Effector CD4-positive, alpha-beta T cell (primary cell): ENCODE measurements at places on chromosomes 6 and 20.

DNA sequence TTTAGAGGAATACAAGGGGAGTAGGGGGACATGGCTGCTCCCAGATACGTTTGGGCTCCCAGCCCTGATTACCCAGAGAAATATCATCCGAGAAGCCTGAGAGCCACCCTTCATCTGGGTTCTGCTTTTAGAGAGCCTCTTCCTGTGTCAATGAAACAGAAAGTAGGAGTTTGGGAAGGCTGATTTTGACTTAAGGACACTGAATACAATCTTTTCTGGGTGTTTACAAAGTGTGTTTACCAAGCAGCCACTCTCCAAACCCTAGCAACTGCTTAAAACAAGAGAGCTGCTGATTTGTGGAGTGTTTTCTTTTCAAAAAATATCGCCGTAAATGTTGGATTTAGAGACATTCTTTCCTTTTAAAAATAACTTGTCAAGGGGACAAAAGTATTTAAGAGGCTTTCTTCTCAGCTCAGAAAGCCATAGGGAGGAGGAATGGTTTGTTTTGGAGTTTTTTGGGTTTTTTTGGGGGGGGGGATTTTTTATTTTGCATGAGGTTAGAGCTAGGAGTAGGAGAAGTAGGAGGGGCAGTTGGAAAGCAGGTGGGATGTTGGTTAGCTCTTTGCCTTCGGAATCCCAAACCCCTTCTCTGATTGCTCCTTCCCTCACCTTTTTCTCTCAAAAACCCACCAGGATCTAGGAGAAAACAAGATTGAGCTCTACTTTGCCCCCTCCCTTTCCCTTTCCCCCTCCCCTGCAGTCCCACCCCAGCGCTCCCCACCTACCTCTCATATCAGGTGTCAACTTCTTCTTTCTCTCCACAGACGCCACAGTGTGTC lies 12.4 kb downstream of the MAFB start:
- no peak for DNase-seq

GRCh38 chr6:4441981-4442434 lies 306.6 kb upstream of the ECI2 start:
- DNase-seq: no peak

- DNase-seq: no peak
Measured at GRCh38 chr6:11908436-11909105, 103.5 kb upstream of the HIVEP1 start.

GRCh38 chr6:3419624-3420272 lies 37.1 kb downstream of the SLC22A23 start:
- no peak for DNase-seq

DNA sequence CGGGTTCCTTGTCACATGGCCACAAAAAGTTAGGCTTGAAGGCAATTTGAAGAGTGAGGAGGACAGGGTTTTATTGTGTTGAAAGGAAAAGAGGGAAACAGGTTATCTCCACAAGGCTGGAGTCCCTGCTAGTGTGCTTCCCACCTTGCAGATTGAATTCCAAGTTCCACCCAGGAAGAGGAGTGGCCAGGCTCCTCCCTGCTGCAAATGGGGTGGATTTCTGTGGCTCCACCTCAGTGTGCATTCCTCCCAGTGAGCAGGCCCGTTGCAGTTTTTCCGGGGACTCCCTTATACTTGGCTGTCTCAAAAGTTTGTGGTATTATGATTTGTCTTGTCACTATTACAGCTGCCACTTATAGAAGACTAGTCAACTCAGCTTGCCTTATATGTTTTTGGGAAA lies 281.8 kb upstream of the PLCB4 start:
- no peak for DNase-seq

DNA sequence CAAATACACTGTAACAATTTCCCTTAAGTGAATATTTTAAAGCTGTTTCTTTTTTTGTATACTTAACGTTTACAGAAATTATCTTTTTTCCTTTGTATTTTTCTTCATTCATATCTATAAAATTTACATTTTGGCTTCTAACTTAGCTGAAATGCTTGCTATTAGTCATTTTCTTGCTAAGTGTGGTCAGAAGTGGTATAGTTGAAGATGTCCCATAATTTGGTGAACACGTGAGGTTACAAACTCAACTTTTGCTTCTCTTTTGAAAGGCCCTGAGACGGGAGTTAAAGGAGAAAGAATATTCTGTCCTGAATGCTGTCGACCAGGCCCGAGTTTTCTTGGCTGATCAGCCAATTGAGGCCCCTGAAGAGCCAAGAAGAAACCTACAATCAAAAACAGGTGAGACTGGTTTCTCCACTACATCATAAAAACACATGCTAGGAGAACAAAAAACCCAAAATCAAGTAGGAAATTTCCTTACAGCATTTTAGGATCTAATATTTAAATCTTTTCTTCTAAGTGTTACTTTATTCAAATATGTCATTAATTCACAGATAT lies 445.0 kb downstream of the UTRN start:
- DNase-seq: no peak

DNA sequence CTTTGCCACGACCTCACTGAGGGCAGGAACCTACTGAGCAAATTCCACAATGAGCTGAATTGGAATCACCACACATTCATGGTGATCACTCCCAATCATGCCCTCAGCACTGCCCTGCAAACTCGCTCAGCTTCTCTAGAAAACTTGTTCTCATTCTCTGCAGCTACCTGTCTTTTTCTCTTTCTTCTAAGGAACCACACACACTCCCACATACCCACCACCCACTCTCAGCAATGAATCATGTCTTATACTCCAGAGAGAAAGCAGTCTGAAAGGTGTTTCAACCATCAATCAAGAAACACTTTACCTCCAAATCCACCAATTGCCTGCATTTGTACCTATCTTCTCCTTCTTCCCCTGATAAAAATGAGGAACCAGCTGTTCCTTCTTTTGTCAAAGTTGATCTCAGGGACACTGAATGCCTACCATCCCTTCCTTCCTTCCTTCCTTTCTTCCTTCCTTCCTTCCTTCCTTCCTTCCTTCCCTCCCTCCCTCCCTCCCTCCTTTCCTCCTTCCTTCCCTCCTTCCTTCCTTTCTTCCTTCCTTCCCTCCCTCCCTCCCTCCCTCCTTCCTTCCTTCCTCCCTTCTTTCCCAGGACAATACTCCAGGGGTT lies 84.6 kb upstream of the SGK1 start:
- DNase-seq: no peak

- no peak for DNase-seq
Measured at GRCh38 chr20:45752746-45753145, 30.6 kb downstream of the SPINT4 start.

DNA sequence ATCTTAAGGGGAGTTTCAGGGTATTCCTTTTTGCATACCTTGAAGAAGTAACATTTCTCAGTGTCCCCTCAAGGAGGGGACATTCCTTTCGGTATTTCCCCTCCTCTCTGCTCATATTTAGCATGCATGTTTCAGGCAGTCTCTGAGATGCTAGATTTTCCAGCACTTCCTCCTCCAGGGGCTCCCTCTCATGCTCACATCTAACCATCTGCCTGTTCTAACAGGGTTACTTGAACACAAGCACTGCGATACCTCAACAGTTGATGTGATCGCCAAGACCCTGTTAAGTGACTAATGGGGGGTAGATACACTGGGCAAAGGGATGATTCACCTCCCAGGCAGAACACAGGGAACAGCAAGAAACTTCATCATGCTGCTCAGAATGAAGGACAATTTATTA lies 12.9 kb upstream of the MCM3 start:
- no peak for DNase-seq

GRCh38 chr6:45959534-45960145 lies 56.0 kb downstream of the CLIC5 start:
- DNase-seq: no peak

DNA sequence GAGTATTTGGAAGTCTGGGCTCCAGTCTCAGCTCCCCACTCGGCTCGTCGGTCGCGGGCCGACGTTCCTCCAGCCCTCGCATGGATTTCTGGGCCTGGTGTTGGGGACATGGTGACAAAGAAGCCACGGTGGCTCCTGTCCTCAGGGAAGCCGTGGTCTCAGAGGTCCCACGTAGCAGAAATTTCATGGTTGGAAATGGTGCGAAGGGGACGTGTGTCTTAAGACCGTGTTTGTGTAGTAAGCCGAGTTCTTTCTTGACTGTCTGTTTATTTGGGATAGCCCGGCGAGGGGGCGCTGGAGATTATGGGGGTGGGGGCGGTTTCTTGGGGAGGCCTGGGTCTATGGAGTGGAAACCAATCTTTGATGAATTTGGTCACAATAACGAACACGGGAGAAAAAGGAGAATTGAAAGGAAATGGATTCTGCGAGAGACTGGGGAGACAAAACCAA lies 23.5 kb upstream of the MAP3K7 start:
- DNase-seq: no peak

- no peak for DNase-seq
Measured at GRCh38 chr6:49949062-49949461, 14.9 kb downstream of the DEFB114 start.

DNA sequence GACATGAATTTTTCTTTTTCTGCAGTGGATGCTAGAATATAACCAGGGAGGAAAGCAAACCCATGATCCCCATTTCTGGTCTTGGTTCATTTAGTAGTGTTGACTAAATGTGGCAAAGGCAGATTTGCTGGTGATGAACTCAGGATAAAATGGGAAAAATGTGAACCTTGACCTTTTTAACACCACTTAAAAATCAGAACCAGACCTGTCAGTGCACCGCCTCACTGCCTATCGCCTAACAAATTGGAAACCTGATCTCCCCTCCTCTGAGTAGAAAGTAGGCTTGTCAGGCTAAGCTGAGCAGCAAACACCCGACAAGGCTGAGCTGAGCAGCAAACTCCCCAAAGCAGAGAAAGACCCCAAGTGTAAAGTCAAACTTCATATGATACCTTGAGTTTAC lies 254.8 kb downstream of the FOXC1 start:
- DNase-seq: no peak

DNA sequence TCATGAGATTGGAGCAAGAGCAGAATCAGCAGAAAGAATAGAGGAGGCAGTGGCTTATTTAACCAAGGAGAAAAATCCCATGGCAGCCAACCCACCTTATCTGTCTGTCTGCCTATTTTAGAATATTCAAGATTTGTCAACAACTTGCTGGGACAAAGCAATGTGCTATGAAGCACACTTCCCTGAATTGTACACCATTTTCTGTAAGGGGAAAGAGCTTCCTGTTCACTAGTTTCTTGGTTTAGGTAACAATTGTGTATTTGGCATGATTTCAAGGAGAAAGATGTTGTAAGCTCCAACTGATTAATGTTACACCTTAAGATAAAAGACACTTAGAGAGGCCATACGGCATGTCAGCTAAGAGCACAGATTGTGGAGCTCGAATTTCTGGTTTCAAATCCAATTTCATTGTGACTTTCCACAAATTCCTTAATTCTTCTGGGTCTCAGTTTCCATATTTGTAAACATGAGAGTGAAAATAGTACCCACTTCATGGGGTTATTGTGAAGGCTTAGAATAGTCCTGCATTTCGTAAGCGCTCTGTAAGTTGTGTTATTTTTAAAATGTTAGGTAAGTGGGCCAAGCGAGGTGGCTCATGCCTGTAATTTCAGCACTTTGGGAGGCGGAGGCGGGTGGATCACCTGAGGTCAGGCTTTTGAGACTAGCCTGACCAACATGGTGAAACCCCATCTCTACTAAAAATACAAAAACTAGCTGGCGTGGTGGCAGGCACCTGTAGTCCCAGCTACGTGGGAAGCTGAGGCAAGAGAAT lies 4.8 kb upstream of the MUC22 start:
- DNase-seq: no peak

- DNase-seq: no peak
Measured at GRCh38 chr6:15881150-15881549, 218.3 kb upstream of the DTNBP1 start.

DNA sequence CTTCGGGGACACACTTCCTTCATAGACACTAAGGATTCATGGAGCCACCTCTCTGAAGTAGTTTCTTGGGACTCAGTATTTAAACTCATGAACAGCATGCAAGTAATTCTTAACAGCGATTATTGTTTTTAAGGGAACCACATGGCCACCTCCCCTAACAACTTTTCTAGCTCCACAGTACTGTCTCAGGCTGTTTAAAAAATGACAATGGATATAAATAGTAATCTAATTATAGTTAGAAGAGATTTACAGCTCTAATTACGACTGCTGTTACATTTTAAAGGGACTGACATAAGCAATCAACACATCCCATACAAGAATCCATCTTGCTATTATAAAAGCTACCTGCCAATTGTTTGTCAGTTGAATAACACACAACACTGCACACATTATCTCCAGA lies 72.1 kb upstream of the HDGFL1 start:
- no peak for DNase-seq

GRCh38 chr6:87968435-87969278 lies 79.0 kb upstream of the SPACA1 start:
- no peak for DNase-seq

DNA sequence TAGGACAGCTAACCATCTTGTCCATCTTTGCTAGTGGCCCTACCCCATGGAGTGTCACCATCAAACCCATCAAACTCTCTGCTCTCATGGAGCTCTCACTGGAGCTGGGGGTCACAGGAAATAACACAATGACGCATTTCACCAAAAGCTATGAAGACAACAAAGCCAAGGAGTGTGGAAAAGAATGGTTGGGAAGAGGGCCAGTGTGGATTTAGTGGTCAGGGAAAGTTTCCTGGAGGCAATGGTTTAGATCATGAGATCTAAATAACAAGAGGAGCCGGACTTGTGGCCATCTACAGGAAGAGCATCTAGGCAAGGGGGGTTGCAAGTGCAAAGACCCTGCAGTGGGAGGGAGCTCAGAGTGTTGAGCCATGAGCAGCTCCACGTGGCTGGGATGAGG lies 189.5 kb downstream of the BMP7 start:
- DNase-seq: no peak

DNA sequence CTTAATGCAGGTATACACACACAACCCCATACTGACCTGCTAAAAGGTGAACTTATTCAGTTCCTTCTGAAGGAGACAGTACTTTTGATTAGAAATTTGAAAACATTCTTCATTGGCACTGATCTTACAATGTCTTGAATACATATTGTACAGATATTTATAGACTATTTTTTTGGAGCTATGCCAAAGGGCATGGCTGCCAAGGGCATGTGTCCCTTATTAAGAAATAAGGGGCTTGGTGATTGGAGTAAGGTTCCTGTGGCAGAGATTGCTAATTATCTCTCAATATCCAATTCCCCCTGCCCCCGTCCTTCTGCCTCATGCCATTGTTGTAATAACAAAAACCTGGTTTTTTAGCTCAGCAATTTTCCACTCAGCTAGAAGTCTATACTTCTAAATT lies 355.9 kb downstream of the FARS2 start:
- no peak for DNase-seq

DNA sequence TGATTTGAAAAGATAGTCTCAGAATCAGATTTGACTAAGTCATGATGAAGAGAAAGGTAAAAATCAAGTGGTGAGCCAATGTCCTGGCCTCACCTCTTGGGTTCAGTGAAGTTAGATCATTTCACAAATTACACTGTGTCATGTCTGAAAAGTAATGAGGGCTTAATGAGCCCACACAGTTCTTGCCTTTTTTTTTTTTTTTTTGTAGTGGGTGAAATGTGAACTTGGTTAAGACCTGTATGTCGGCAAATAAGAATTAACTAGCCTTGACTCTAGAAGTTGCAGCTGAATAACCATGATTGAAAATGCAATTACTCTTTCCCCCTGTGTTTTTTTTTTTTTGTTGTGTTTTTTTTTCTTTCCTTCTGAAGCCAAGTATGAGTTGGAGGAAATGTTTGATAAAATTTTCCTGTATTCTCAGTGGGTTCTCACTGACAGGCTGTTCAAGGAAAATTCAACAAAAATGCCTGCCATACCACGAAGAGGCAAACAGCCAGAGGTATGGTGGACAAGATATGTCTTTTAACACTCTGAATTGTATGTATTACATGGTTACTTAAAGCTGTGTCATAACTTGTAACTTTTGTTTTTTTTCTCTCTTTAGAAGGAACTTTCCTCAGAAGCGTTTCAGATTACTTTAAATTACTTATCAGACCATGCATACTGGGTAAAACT lies 135.2 kb upstream of the MLIP start:
- DNase-seq: no peak

- no peak for DNase-seq
Measured at GRCh38 chr6:116349216-116349615, 21.5 kb upstream of the DSE start.
